ENCODE measurements at places on chromosomes 2 and 18.

- DNase-seq, result no peak
These were observed 115.5 kb downstream of the KCTD1 start for GRCh38 chr18:26432651-26433424.

DNA sequence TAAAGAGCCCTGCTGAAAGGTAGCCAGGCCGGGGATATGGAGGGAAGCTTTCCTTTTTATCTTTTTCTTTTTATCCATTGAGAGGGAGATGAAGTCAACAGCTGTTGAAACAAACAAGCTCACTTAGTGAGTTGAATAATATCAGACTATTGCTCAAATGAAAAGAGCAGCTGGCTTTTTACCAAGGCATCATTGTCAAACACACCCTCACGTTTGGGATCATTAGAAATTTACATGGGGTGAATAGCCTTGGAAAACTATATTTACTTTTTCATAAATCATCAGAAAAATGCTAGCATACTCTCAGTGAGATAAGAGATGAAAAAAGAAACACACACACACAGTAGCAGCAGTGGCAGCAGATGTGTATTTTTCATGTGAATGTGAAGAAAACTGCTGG, 71.5 kb upstream of the HNMT start:
- no peak for DNase-seq

DNA sequence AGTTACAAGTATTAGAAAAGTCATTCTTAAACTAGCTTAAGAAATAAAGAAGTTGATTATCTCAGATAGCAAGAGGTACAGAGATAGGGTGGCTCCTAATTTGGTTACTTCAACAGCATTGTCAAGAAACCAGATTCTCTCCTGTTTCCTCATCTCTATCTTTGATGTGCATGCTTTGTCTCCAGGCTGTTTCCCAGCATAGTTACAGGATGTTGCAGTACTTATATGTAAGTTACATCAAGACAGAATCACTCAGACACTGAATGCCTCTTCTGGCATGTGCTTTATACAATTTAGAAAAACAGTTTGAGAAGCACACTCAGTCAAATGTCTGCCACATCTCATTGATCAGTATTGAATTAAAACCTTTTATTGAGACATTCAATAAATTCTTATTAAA, 189.5 kb upstream of the UBE2E3 start:
- DNase-seq, result no peak

- no peak for DNase-seq
These were observed 21.1 kb upstream of the CHMP3 start for GRCh38 chr2:86584151-86584913.

GRCh38 chr2:172739661-172740266, 4.1 kb downstream of the RAPGEF4 start:
- no peak for DNase-seq

GRCh38 chr18:56468396-56468795, 170.0 kb downstream of the TXNL1 start:
- DNase-seq, result no peak

DNA sequence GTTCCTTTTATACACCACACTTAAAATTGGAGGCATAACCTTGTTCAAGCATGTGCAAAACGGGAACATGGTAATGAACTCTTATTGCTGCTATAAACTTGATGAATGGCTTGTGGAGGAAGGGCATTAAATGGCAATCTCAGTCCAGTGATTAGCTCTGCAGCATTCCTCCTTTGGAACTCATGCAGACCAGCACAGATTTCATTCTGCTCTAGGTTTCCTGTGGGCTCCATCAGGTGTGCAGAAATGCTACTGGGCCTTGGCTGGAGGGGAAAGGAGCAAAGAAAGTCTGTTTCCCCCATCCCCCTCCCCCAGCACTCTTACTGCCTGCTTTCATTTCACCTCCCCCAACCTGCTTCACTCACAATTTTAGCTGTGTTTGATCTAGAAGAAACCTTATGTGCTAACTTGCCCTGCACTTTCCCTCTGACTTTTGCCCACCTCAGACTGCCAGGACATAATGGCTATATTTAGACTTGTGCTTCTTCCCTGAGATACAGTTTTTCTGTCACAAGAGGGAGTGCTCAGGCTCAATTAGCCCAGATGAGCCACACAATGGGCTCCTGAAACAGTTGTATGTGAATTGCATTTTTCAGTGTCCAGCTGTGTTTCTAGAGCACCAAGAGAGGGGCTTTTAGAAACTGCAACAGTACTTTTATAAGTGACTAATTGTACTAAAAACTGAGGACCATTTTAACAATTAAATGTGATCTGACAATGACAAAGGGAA, 109.8 kb downstream of the FSHR start:
- DNase-seq, result no peak

DNA sequence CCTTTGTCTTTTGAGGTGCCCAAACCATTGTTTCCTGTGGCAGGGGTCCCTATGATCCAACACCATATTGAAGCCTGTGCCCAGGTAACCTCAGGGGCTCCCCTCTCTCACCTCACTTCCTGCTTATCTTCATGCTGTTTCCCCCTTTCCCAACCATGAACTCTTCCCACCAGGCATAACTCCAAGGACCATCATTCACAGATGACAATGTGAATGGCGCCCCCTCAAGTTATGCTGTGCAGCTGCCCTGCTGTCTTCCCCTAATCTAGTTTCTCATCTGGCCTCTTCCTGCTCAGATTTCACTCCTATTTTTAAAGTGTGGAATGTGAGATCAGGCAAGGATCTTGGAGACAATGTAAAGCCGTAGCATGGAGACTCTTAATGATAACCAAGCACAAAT, 1.4 kb downstream of the GMPPA start:
- no peak for DNase-seq

DNA sequence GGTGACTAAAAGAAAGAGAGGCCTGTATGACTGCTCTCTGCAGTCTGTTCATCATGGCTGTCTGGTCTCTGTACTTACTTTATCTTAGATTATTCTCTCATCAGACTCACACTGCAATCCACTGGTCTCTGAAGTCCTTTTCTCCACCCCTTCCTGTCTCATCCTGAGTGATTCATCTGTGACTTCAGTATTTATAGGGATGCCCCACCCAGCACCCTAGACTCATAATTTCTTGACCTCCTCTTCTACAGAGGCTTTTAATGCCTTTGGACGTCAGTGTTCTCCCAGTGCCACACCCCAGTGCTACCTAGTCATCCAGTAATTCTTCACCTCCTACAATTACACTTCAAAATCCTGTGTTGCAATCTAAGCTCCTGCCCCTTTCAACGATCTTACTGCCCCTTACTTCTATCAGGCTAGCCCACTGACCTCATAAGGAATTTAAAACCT, 14.9 kb upstream of the ITPRID2 start:
- DNase-seq, result no peak

DNA sequence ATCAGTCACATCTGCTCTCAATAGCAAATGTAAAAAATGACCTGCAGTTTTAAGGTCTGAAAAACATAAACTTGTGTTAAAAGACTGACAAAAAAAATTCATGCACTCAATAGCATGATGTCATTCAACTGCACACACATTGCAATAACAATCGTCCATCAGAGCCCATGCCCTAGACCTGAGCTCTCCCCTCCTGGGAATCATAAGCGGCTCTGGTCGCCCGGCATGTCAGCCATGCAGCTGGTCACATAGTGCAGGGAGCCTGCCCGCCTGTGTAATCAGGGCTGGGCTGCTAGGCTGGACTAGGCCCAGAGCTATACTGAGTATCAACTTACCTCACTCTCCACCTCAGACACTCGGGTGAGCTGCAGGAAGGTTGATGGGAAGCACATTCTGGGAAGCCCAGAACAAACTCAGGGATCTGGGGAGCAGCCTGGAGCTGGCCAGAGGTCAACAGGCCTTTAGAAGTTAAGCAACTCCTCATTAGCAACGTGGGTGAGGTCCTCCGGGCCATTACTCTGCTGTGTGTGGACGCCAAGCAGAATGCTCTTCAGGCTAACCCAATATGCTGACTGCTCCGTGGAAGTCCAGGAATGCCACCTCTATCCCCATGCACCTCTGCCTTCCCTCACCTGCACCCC, 165.5 kb downstream of the TTC32 start:
- DNase-seq, result no peak

- no peak for DNase-seq
These were observed 99.4 kb downstream of the CRIM1 start for GRCh38 chr2:36455011-36455410.

GRCh38 chr2:157182834-157183396, 74.6 kb upstream of the GALNT5 start:
- no peak for DNase-seq

- DNase-seq, result no peak
These were observed 787 bp downstream of the SOCS6 start for GRCh38 chr18:70289351-70290312.

GRCh38 chr2:116510117-116510671, 1304.3 kb upstream of the DDX18 start:
- DNase-seq, result peak; percentile 48

DNA sequence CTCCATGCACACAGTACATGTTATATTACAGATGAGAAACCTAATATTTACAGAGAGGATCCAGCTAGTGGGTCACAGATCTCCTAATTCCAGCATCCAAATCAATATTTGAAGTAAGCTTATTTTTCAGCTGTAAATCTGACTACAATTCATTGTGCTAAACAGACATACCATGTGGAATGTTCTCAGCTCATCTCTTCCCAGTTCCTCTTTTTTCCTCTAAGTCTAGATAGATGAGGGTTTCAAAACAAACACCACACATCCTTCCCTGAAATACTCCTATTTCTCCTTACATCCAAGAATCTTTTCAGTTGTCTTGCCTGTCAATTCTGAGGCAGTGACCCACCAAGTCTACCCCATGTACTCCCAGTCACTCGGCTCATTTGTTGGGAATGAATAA, 200.7 kb upstream of the PIK3C3 start:
- DNase-seq, result no peak

- peak; percentile 32 for DNase-seq
These were observed 55.6 kb downstream of the ITGB6 start for GRCh38 chr2:160144280-160144990.

DNA sequence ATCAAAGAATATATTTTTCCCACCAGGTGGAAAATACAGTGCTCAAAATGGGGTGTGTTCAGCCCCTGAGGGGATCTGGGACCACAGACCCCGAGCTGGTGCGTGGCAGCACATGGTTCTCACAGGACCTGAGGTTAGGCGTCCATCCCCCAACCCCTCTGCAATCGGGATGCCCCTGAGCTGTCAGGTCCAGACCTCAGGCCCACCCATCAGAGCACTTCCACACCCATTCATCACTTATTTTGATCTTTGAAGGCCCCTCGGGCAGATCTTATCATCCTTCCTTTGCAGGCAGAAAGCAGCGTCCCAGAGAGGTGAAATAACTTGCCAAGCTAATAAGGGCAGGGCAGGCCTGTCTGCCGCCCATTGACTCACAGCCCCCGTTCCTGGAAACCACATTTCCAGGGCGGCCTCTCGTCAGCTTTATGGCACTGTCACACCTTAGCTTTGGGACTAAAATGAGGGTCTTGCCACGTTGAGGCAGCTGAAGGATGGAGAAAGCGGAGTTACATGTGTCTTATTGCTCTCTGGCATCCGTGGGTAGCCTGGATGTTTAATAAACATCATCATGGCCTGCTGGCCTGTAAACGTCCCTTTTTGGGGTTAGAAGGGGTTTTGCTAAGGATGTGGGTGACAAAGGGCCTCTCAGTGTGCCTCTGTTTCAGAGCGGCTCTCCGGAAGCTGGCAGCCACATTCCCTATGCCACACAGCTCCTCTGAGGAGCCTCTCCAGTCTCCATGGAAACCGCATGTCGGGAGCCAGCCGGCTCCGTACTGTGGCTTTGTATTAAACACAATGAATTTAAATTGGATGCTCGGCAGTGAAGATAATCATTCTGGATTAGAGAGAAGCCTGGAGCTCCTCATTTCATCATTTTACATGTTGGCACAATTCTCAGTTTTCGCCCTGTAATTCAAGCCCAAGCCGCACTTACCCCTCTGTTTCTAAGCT, 58.3 kb upstream of the MAPRE3 start:
- DNase-seq, result no peak

DNA sequence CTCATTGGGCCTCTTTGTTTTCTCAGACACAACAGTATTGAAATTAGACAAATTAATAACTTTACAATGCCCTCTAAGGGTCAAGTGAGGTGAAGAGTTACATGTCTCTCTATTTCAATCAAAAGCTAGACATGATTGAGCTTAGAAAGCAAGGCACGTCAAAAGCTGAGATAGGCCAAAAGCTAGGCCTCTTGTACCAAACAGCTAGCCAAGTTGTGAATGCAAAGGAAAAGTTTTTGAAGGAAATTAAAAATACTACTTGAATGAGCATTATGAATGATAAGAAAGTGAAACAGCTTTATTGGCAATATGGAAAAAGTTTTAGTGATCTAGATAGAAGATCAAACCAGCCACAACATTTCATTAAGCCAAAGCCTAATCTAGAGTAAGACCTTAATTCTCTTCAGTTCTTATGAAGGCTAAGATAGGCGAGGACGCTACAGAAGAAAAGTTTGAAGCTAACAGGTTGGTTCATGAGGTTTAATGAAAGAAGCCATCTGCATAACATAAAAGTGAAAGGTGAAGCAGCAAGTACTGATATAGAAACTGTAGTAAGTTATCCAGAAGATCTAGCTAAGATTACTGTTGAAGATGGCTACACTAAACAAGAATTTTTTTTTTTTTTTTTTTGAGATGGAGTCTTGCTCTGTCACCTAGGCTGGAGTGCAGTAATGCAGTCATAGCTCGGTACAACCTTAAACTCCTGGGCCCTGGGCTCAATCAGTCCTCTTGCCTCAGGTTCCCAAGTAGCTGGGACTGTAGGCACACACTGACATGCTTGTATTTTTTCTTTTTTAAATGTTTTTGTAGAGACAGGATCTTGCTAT, 65.5 kb downstream of the FAM117B start:
- DNase-seq, result peak; percentile 55

GRCh38 chr2:60641811-60642788, 88.6 kb upstream of the BCL11A start:
- DNase-seq, result peak; percentile 65

GRCh38 chr2:235044501-235045271, 92.9 kb downstream of the SH3BP4 start:
- DNase-seq, result no peak

- DNase-seq, result no peak
These were observed 19.0 kb upstream of the MYO1B start for GRCh38 chr2:191226196-191226595.

DNA sequence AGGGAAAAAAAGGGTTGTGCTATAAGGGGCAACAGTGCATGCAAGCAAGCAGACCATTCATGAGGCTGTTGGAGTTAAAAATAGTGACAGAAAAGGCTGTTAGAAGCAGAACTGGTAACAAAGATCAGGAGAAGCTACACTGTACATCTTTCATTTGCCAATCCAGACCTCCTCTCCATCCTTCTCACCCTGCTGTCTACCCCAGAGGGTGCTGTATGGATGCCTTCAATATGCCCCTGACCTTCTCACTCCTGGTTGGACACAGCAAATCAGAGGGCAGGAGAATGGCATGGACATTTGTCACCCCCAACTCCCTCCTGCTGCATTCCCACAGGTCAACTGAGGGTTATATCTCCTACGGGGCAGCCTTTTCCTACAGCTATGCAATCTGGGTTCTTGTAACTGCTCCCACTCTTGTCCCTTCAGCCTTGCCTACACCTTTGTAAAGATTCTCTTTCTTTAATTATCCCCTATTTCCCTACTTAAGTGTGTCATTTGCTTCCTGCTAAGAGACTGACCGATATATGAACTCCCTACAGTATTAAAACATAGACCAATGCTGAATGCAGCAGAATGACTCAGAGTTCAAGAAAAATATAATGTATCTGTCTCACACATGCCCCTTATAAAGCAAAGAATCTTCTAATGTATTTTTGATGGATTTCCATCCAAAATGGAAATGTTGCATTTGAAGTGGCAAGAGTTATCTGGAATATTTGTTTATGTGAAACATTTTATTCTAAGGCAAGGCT, 169.2 kb upstream of the NCKAP5 start:
- no peak for DNase-seq

- no peak for DNase-seq
These were observed 16.5 kb upstream of the KLHL23 start for GRCh38 chr2:169716938-169717690.

Measured in Jurkat, Clone E6-1 (cell line).